ENCODE measurements at places on chromosomes 1 and 21.

- DNase-seq = no peak
Observed at GRCh38 chr1:61171974-61172373, 89.6 kb downstream of the NFIA start.

- no peak for DNase-seq
Observed at GRCh38 chr1:233442026-233442780, 114.7 kb downstream of the MAP3K21 start.

- no peak for DNase-seq
Observed at GRCh38 chr1:202615501-202616354, 94.5 kb downstream of the SYT2 start.

GRCh38 chr1:199512037-199512710 lies 515.3 kb upstream of the NR5A2 start:
- DNase-seq = no peak

GRCh38 chr1:54338464-54338863 lies 67.7 kb downstream of the SSBP3 start:
- DNase-seq = no peak

- no peak for DNase-seq
Observed at GRCh38 chr1:227937838-227938145, 9.9 kb downstream of the WNT9A start.

DNA sequence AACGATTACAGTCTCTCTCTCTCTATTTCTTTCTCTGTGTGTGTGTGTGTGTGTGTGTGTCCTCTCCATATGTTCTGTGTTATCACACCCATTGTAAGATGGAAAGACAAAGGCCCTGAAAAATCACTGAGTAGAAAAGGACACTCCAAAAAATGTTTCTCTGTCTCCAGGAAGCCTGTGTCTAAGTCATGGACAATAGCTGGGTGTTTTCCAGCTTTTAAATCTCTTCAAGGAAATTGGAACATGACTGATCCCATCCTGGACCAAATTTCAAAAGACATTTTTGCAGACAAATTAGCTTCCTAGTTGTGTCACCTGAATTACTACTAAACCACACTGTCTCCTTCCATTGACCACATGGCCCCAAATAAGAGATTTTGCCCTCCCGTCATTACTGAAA lies 31.0 kb upstream of the LMX1A start:
- no peak for DNase-seq

- no peak for DNase-seq
Observed at GRCh38 chr1:38908821-38909220, 27.4 kb upstream of the GJA9 start.

GRCh38 chr1:76179219-76179698 lies 104.7 kb downstream of the ST6GALNAC3 start:
- DNase-seq = no peak

Measured in activated CD8-positive, alpha-beta memory T cell treated with anti-CD3 and anti-CD28 coated beads for 1 hour (primary cell).